ENCODE measurements at places on chromosomes 4 and X.

DNA sequence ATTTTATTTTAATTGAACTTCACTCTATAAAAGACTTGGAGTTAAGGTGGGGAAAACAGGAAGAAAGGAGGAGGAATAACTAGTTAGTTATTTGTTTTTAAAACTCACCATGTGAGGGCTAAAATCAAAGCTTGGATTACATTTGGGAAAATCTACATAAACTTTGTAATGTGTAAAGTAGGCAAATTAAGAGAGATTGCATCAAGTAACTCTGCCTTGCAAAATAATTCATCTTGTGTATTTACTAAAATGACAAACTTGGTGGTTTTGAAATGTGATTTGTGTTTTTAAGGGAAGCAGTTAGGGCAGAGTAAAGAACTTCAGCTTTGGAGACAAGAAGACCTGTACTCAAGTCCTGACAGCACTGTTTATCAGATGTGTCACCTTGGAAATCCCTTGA, 43.3 kb upstream of the RASSF6 start:
- no peak for DNase-seq

GRCh38 chr4:73098713-73099112, 29.2 kb upstream of the COX18 start:
- no peak for DNase-seq

GRCh38 chr4:85756938-85757337, 282.0 kb downstream of the ARHGAP24 start:
- peak; percentile 20 for DNase-seq

GRCh38 chr4:97912156-97912555, 231.1 kb downstream of the STPG2 start:
- peak; percentile 15 for DNase-seq

DNA sequence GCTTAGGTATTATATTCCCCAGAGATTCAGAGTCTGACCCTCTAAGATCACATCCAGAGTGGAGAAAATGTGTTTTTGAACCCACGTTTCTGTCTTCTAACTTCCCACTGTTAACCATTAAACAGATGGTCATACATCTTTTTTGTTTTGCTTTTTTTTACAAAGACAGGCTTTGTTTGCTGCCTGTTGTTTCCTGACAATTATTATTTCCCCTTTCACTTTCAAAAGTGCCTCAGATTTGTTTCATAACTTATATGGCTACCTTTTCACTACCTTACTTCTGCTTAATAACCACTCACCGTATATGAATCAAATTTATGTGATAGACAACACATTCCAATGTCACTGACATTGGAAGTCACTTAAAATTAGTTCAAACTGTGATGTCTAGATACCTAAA, 142.2 kb downstream of the HS3ST1 start:
- DNase-seq = no peak

DNA sequence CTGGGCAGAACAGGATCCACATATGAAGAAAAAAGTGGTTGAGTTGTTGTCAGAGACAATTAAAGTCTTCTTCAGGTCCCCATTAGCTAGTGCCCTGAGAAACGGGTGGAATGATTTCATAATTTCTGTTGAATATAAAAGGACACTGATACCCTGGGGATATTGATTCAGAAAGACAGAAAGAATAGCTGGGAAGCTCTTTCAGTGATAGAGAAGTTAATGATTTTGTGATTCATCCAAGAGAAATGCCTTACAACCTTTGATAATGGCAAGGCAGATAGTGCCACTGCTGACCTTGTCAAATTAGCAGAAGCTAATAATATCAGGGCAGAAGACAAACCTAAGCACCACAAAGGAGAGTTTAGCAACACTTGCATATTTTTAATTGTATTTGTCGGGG, 37.9 kb downstream of the UNC5C start:
- no peak for DNase-seq

- DNase-seq = no peak
Observed at GRCh38 chr4:87908336-87908735, 67.2 kb upstream of the SPP1 start.

- DNase-seq = no peak
Observed at GRCh38 chr4:101171747-101172146, 175.6 kb downstream of the PPP3CA start.

DNA sequence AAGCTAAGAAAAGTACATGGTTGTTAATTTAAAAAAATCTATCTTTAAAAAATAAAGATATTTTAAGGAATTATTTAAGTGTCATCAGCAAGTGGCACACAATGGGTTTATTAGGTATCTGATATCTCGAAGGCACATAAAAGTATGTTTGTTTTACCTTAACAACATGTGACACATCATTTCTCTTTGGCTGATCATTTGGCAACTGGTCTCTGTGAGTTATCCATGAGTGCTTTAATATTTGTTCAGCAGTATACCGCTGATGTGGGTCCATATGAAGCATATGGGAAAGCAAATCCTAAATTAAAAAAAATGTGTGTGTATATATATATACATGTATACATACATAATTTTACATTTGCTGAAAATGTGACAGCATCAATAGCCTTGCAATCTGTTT, 123.2 kb downstream of the RPS6KA6 start:
- DNase-seq = no peak

GRCh38 chr4:130424211-130424610, 1328.3 kb downstream of the C4orf33 start:
- DNase-seq = no peak

DNA sequence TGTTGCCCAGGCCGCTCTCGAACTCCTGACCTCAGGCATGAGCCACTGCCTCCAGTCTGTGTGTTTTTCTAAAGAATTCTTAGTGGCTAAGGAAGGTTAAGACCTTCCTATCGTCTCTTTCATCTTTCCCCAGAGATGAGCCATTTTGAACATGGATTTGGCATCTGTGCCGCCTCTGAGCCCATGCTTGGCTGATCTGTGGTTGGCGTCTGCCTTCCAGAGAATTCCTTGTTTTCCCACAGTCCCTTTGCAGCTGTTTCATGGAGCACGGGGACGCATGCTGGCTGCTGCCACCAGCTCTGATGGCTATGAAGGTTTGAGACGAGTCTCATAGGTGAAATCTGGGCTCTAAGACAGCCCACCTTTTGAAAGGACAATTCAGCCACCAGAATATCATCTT, 60.4 kb downstream of the SHROOM2 start:
- DNase-seq = no peak

Data from NCI-H526 (cell line).